Renal cortical epithelial cell (primary cell): ENCODE measurements at places on chromosomes 3 and 15.

- DNase-seq: no peak
These were observed 1.1 kb downstream of the EIF4G1 start for GRCh38 chr3:184315543-184315867.

DNA sequence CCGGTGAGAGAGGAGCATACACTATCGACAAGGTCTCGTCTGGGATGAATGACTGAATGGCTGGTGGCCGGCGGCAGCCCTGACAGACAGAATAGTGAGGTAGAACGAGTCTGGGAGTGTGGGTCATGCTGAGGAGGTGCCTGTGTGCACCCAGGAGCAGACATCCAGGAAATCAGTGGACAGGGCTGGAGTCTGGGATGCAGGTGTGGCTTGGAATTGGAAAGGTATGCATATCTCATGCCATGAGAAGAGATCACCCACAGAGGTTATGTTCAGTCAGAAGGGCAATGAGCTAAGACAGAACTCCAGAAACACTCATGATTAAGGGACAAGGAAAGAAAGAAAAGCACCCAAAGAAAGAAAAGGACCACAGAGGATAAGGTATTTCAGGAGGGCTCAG is 20.8 kb downstream of the HACD2 start:
- DNase-seq: no peak

DNA sequence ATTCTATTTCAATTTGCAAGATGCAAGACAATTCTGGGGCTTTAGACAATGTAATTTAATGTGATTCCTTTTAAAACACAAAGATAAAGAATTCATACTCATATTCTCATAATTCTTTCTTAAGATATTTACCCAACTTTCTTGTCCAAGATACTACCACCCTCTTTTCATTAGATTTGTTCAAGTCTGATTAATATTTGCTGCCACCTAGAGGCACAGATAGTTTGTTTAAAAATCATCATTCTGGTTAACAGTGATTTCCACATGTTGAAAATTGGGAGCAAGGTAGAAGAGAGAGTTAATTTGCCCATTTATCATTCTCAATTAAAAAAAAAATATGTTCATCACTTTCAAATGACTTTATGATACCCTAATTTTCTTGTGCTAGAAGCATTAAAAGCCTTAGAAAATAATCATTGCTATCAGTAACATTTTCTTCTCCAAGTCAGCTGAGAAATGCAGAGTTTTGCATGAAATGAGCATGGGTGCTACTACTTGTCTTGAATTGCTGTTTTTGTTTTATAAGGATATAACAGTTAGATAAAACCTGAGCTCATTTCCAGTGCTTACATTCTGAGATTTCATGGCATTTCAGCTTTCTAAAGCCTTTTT is 11.6 kb downstream of the TAMM41 start:
- peak; percentile 41 for DNase-seq

DNA sequence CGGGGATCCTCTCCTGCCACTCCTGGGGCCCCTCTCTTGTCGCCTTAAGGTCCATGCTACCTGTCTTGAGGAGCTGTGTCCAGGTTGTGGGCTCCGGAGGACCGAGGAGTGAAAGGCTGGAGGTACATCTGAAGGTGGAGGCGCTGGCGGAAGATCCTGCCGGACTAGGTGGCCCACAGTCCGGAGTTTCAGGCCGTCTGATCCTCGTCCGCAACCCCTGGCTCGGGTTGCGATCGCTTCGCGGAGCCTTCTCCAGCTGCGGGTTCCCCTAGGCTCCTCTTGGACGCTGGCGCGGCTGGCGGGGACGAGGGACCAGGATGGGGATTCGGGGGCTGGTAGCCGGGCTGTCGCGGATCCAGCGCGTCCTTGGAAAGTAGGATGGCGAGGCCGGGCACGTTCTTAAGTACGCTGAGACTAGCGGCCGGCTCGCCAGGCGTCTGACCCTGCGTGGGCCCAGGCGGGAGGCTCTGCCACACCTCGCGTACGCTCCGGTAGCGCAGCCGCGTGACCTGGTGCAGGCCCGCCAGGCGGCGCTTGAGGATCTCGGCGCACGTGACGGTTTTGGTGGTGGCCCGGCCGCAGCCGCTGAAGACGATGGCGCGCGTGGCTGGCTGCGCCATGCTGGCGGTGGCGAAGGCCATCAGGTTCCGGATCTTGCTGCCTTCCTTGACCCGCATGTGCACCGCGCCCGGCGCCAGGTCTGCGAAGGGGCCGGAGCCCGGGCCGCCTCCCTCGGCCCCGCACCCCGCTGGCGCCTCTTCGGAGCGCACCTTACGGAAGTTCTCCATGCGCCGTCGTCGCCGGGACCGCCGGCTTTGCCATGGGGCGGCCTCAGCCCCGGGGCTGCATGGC is 550 bp downstream of the RPP25 start:
- no peak for DNase-seq

- DNase-seq: no peak
These were observed 51.3 kb upstream of the FBN1 start for GRCh38 chr15:48696627-48697312.

- no peak for DNase-seq
These were observed 68.1 kb downstream of the TMEM266 start for GRCh38 chr15:76127880-76128279.

DNA sequence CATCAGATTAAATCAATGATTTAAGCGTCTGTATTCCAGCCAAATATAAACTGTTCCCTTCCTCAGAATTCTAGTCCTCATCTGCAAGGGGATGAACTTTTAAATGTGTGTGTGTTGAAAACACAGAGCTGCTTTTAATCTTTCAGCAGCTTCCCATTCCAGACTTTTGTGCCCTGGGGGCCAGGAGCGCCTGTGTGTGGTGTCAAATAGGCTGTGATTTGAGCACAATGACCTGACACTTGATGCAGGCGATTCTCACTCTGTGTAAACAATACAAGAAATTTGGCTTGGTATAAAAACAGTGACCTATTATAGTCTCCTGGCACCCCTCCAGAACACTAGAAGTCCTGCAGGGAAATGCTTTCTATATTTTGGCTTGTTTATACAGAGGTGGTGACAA is 274.6 kb upstream of the ROPN1 start:
- DNase-seq: peak; percentile 41

DNA sequence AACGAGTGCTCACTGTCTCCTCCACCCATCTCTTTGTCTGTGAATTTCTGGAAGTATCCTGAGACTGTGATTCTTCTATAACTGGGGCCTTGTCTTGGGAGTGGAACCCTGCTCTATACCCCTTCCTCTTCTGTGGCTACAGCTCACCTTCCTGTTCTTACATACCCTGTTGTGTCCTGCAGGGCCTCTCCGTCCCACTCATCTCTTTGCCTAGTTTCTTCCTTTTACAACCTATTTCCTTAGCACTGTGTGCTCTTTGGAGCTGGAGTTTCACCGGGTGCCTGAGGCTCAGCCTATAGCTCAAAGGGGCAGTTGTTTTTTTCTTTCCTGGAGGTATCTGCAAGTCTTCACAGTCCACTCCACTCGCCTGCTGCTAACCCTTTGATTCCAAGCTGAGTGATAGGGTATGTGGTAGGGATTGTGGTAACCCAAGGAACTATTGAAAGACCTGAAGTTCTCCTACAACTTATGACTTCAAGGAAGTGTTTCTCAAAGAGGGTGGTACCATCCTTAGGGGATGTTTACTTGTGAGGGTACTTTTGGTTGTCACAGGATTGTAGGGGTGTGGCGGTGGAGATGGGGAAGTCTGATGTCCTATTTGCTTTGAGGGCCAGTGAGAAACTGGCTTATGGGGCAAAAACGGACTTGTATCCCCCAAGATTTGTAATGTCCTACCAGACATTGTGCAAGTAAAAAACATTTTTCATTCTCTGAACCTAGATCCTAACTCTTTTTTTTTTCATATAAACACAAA is 66.6 kb upstream of the ARL8B start:
- DNase-seq: no peak

DNA sequence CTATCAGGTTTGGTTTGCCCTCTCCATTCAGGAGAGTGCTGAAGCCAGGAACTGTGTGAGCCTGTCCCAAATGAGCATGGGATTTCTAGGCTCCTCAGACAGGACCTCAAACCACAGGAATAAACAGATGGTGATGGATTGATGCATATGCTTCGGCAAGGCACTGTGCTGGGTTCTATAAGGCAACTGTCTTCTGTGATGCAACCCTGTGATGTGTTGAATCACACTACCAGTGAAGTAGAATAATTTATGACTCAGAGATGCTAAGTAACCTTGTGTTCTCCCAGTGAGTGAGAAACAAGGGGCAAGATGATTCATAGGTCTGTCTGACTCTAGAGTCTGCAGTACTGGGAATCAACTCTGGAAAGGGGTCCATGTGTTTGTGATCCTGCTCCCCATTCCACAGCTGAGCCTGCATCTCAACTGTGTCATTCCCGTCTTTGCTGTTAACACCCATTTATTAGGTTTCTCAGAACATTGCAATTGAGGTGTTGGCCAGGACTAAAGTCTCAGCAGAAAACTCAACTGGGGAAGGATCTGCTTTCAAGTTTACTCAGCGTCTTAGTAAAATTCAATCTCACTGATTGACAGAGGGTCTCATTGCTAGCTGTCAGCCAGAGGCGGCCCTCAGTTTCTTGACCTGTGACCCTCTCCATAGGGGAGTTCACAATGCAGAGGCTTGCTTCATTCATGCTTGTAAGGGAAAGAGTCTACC is 510.1 kb upstream of the CFAP20DC start:
- DNase-seq: peak; percentile 100

- DNase-seq: no peak
These were observed 253.3 kb downstream of the PTPRG start for GRCh38 chr3:61814674-61815073.

DNA sequence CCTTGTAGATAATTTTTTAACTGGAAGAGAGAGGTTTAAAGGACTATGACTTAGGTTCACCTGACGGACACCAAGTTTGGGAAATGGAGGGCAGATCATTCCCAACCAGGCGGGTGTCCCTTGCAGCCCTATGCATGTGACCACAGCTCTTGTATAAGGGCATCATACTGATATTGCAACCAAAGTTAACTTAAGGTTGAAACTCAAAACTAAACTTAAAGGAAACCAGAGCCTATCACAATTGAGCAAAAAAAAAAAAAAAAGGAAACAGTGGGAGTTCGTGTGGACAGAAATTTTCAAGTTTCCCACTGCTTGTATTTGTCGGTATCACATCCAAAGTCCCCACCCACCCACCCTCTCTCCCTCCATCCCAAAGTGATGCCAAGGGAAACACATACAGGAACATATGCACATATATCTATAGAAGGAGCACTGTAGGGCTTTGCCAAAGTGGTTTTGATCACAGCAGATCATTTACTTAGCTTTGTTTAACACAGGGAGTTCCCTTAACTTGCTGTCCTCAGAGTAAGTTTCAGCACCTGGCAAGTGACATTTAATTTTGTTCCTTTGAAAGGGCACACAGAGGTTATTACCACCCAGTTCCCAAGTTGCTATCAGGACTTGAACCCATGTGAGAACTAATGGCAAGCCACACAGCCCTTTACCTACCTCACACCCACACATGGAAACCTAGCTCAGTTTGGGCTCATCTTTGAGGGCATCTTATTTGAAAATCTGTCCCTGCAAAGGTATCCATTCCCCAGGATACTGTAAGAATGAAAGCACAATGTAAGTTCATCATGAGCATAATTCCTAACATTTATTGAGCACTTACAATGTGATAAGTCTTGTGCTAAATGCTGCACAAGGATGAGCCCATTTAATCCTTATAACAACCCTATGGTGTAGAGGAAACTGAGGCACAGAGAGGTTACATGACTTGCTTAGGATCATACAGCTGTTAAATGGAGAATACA is 204.5 kb upstream of the CMC1 start:
- DNase-seq: no peak

GRCh38 chr15:48233246-48233645 is 27.1 kb downstream of the SLC12A1 start:
- DNase-seq: no peak

DNA sequence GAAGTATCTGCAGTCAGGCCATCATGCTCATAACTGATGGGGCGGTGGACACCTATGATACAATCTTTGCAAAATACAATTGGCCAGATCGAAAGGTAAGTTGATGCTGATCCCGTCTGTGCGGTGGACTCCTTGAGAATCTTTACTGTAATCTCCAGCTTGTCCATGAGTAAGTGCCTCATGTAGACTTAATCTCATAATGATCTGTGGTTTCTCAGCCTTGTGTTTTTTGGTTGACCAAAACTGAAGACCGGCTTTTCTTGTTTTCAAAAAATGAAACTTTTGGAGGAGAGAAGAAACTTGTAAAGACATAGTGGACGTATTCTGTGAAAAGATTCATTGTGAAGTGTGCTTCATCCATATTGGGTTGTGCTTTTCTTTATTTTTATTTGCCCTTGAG is 285.7 kb downstream of the LRTM1 start:
- no peak for DNase-seq

- peak; percentile 26 for DNase-seq
These were observed 31.5 kb downstream of the CLEC3B start for GRCh38 chr3:45057557-45057956.

DNA sequence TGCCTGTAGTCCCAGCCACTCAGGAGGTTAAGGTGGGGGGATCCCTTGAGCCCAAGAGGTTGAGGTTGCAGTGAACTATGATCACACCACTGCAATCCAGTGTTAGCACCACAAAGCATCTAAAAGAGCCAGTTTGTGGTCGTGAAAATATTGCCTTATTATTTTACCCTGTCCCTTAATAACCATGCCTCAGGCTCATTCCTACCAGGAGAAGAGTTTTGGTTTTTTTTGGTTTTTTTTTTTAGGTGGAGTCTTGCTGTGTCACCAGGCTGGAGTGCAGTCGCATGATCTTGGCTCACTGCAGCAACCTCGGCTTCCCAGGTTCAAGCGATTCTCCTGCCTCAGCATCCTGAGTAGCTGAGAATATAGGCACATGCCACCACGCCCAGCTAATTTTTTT is 17.9 kb upstream of the AVEN start:
- DNase-seq: no peak

DNA sequence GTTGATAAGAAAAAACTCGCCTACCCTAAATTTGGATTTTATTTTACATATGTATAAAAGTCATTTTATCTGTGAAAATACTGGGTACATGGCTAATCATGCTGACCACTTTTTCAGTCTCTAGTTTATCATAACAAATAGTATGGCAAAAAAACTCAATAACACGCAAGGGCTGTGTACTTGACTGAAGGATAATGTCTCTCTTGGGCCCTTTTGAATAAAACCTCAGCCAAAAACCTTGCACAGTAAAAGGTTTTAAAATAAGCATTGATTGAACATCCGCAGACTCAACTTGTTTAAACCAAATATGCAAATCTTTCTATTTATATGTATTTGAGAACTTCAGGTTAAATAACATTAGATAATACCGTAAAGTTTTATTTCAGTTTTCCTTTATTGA is 285.3 kb downstream of the CADM2 start:
- DNase-seq: no peak

GRCh38 chr3:142273501-142273900 is 48.1 kb upstream of the GK5 start:
- no peak for DNase-seq

DNA sequence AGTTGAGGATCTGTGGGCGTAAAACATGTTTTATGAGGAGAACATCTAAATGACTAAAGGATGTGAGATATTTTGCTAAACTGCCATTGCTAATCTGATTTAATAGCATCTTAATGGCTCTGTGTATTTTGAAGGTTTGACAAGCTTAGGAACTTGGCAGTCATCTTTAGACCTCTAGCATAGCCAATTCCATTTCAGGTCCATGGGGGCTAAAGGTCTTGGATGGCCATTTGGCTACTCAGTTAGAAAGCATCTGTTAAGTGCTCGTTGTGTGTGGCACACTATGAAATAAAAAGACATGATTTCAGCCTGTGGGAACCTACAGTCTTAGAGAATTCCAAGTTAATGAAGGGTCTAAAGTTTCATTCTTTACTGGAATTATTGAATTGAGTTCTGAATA is 236.2 kb downstream of the IL5RA start:
- no peak for DNase-seq
